ENCODE measurements at places on chromosomes 7 and 10.

DNA sequence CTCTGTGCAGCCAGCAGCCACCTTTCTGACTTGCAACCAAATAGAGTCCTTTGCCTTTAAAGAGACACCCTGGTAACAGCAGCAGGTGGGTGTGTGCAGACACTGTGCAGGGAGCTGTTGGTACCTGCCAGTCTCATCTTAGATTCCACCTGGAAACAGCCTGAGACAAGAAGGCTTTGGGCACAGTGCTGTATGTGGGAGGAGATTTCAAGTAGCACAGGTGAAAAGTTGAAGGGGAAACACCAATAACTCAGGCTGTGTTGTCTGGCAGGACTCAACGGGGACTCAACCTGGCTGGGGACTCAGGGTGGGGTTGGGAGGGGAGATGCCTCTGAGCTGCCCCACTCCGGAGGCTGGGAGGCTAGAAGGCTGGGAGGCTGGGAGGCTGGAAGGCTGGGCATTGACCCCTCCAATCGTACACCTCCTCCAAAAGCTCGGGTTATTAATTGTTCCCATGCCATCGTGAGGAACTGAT, 6.7 kb downstream of the CPXM2 start:
- no peak for DNase-seq

DNA sequence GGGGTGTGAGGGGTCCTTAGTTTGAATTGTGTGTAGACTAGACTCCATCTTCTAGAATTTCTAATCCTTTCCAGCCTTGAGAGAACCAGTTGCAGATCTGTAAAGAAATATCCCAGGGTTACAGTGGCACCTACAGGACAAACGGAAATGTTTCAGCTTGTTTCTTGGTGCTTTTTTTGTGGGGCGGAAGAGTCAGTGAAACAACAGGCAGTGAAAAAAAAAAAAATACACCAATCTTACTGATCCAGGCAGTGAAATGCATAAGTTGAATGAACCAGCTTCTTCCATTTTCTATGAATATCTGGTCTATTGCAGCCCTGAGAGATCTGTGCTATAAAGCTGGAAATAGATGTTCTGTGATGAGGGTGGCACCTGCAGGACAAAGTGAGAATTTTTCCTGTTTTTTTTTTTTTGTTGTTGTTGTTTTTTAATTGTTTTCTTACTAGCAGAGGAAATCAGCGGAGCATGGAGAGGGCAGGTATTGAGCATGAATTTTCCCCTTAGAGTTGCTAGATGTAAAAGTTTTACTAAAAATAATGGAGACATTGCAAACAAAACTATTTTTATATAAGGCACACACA, 81.9 kb upstream of the DYNC1I1 start:
- DNase-seq, result peak; percentile 40

- no peak for DNase-seq
Observed at GRCh38 chr7:155357573-155358041, 59.9 kb downstream of the INSIG1 start.

DNA sequence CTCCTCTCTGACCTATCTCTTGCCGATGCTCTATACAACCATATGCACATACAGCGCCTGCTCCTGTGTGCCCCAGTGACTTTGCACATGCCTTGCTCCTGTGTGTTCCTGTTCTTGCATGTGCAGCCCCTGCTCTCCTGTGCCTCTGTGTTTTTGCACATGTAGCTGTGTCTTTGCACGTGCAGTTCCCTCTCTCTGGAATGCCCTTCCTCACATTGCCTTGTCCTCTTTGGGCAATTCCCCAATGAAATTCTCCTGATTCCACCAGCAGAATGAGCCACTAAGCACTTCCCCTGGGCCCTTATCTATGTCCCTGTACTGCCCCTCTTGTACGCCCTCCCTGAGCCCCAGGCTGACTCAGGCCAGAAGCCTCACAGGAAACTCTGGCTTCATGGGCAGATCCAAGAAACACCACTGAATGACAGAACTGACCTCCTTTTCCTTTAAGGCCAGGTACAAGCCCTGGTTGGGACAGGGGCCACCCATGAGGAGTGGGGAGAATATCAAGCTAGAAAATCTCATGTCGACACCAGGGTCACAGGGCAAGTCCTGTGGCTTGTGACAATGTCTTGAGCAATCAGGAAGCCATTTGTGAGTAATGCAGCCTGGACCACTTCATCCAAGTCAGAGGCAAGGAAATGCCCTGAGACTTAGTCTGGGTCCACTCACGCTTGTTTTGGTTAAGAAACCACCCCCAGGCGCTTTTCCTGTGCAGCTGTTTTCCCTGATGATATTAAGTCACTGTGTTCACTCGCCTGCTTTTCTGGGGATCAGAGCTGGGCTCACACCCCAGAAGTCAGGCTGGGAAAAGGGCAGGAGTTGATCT, 1.9 kb upstream of the ARHGAP22 start:
- DNase-seq, result no peak

DNA sequence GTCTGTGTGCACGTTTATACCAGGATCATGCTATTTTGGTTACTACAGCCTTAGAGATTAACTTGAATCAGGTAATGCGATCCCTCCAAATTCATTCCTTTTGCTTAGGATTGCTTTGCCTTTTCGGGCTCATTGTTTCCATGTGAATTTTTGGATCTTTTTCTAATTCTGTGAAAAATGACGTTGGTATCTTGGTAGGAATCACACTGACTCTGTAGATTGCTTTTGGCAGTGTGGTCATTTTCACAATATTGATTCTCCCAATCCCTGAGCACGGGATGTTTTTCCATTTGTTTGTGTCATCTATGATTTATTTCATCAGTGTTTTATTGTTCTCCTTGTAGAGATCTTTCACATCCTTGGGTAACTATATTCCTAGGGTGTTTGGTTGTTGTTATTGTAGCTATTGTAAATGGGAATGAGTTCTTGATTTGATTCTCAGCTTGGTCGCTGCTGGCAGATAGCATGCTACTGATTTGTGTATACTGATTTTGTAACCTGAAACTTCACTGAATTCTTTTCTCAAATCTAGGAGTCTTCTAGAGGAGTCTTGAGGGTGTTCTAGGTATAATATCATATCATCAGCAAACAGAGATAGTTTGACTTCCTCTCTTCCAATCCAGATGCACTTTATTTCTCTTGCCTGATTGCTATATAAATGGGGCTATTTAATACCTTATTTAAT, 18.2 kb downstream of the SNX8 start:
- no peak for DNase-seq

DNA sequence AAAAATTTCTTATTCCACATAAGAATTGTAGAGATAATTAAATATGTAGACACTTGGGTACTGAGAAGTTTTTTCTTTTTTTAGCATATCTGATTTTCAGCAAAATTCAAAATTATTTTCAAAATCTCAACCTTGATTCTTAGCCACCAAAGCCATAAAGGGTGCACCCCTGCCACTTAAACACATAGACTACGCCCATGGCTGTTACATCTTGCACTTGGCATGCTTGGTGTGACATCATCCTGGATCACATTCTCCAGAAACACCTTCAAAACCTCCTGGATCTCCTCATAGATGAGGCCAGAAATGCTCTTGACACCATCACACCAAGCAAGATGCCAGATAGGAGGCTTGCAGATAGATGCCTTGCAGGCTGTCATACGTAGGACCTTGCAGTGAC, 89.1 kb upstream of the KLF14 start:
- no peak for DNase-seq

GRCh38 chr7:147071536-147071935, 954.9 kb downstream of the CNTNAP2 start:
- DNase-seq, result no peak

- no peak for DNase-seq
Observed at GRCh38 chr7:46233585-46234329, 312.7 kb upstream of the IGFBP3 start.

DNA sequence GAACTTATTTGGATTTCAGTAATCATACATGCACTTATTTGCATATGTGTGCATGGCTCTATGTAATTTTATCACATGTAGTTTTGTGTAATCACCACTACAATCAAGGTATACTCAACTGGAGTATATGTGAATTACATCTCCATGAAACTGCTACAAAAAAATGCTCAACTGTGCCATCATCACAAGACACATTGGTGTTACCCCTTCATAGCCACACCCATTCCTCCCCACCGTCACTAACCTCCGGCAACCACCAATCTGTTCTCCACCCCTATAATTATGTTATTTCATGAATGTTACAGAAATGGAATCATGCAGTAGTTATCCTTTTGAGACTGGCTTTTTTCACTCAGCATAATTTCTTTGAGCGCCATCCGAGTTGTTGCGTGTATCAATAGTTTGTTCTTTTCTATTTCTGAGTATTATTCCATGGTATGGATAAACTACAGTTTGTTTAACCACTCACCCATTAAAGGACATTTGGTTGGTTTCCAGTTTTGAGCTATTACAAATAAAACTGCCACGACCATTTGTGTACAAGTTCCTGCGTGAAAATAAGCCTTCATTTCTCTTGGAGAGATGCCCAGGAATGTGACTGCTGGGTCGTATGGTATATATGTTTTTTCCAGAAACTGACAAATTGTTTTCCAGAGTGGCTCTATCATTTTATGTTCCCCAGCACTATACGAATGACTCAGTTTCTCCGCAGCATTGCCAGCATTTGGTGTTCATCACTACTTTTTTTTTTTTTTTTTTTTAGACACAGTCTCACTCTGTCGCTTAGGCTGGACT, 11.3 kb upstream of the SMO start:
- no peak for DNase-seq

GRCh38 chr7:140049339-140050024, 13.3 kb downstream of the PARP12 start:
- no peak for DNase-seq

DNA sequence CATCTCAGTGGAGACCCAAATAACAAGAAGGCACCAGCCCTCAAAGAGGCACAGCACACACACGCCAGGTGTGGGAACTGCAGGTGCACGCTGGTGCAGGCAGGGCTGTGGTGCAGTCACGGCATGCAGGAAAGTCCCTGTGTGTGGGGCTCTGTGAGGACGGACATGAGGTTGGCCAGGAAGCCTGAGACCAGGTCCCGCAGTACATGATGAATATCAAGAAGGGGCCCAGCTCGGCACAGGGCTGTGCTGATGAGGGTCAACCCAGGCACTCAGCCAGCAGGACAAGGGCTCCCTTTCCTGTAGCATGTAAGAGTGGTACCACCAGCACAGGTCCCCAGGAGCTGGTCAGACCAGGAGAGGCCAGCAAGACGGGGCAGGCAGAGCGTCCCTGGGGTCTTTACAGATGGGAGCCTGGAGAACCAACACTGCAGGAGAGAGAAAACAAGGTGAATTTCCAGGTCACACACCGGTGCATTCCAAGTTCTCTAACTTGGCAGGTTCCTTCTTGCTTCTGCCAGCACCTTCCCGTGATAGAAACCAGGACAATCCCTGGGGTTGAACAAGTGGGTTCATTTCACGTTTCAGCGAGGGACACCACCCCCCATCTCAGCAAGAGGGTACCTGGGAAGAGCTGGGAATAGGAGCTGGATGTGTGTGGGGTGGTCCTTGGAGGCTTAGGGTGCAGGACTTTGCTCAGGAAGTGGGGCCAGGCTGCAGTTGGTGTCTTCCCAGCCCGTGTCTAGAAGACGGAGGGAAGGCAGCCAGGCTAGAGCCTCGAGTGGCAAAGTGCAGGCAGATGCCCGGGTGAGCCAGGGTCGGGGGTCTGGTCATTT, 244.8 kb upstream of the TCERG1L start:
- no peak for DNase-seq

DNA sequence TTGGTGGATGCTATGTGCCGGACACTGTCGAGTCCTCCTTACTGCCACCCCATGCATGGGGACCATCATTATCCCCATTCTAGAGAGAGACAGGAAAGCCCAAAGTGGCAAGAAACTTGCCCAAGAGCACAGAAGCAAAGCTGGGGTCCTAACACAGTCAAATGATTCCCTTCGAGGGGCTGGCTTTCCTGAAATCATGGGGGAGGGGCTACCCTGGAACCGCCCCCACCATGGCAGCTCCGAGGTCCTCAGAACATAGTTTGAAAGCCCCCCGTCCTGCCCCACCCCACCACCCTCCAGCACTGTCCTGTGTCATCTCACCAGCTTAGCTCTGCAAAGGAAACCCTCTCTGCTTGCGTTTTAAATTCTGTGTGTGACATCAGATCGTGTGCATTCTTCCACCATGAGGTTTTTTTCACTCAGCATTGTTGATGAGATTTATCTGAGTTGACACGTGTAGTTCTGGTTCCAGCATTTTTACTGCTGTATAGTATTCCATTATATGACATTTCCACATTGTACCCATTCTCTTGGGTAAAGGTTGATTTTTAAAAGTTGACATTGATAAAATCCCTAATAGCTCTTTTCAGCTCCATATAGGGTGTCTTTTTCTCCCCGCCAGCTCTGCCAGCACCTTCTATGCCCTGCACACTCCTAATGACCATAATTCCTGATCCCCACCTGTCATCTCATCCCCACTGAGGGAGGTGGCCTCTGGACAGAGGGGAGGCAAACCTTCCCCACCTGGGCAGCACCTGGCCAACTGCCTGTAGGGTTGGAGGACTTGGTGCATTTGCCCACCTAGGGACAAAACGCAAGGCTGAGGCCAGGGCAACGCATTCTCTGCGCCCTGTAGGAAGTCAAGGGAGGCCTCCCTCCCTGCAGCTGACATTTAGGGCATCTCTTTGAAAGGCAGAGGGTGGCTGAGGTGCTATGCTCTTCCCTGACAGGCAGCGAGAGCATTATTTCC, 100.2 kb upstream of the GPR26 start:
- no peak for DNase-seq

GRCh38 chr10:77007834-77008233, 629.8 kb downstream of the KCNMA1 start:
- DNase-seq, result no peak

GRCh38 chr10:72597897-72598296, 28.0 kb downstream of the MICU1 start:
- no peak for DNase-seq

DNA sequence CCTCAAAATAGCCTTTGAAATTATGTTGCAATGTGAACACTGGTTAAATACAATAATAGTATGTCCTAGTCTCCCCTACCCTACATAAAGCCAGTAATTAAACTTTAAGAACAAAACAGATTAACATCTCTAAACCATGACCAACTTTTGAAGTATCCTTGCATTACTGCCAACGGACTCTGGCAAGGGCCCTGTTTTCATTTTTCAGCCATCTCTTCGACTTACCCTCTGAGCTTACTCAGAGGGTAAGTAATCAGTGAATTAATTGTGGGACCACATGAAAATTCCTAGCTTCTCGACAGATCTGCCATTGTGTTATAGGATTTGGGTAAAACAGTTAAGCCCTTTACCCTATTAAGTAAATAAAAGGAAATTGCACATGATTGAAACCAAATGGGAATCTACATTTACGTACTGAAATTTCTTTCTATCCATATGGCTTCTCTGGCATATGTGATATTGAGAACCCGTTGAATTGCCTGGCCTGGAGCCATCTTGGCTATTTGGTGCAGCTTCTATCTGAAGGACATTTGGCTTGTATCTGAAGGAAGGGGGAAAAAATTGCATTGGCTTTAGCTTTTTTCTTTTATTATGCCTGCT, 39.6 kb downstream of the DYNC1I1 start:
- DNase-seq, result no peak

DNA sequence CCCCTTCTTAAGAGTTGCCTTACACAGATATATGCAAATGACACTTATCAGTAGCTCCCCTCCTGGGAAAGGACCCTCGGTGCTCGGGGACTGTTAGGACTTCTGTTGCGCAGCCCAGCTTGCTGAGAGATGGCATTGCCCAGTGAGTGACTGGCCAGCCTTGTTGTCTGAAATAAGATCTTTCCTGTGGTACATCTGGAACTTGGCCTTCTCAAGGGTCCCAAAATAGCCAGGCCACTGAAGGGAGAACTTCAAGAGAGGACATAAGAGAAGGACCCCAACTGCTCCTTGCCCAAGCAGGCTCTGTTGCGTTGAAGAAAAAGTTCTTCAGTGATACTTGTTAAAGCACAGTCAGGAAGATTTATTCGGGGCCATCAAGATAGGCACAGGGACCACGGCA, 17.3 kb downstream of the BAG3 start:
- no peak for DNase-seq
